B cell (primary cell): ENCODE measurements at places on chromosomes 5 and 9. TPM values are rescaled to one million over a fixed set of nuclear protein-coding genes. Genes with fewer than 3 reads are reported as not detected.

GRCh38 chr5:92309336-92309991 lies 926.3 kb upstream of the ARRDC3 start:
- no peak overlapping the region for H3K4me3 ChIP-seq
- no peaks in the 10 kb centered on the region for H3K27me3 ChIP-seq
- no peak overlapping the region for H3K27ac ChIP-seq
- no peaks in the 10 kb centered on the region for H3K4me1 ChIP-seq

DNA sequence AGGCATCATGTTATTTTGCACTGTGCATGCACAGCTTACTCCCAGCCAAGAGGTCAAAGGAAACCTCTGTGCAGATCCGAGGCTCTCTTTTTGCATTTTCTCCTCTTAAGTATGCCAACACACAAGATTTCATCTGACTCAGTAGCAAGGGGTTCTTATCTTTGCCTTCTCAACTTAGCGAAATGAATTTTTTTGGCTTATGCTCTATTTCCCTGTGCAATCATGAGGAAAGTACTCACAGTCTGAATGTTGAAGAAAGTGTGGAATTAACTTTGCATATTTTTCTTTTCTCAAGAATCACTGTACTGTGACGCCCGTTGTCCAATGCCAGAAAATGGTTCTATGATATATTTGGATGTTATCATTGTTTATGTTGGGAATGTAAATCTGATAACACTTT lies 173.5 kb upstream of the FBXL7 start:
- no peak for DNase-seq
- H3K36me3 ChIP-seq: no peaks in the 10 kb centered on the region
- H3K4me1 ChIP-seq: no peaks in the 10 kb centered on the region
- H3K27me3 ChIP-seq: no peaks in the 10 kb centered on the region
- no peak overlapping the region for H3K27ac ChIP-seq
- H3K4me3 ChIP-seq: no peak overlapping the region

DNA sequence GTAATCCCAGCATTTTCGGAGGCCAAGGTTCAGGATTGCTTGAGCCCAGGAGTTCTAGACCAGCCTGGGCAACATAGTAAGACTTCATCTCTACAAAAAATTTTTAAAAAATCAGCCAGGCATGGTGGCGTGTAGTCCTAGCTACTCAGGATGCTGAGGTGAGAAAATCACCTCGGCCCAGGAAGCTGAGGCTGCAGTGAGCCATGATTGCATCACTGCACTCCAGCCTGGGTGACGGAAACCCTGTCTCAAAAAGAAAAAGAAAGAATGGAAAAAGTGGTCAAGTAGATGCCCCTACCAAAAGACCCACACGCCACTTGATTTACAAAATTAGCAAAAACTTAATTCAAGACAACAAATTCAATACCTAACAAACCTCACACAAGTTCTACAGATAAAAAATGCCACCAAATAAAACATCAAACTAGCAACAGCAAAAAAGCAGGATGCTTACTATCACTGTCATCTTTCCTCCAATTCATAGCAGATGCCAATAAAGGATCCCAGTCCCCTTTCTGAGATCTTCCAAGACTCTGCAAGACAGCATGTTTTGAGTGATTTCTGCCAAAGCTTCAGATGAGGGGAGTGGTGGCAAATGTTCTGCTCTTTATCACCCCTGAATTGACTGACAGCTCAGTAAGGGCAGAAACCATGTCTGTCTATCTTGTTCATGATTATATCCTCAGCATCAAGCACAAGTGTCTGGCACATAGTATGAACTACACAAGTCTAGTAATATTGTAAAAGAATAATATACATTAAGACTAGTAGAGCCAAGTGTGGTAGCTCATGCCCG lies 34.2 kb upstream of the TESK1 start:
- H3K27ac ChIP-seq: peak overlapping the region; percentile 43
- H3K4me3 ChIP-seq: no peak overlapping the region
- DNase-seq: peak; percentile 30
- H3K4me1 ChIP-seq: peaks cover 22% of the 10 kb centered on the region
- H3K27me3 ChIP-seq: no peaks in the 10 kb centered on the region

PDE4D gene
- total RNA-seq: 167 and 171 TPM in 2 replicates

SLC27A4 gene
- 12.0 and 12.9 TPM in 2 replicates for total RNA-seq

TMC1 gene
- not detected in 2 replicates for total RNA-seq

SEMA6A gene
- total RNA-seq: 0.44 and 0.61 TPM in 2 replicates

TGFBI gene
- total RNA-seq: 3.7 and 4.2 TPM in 2 replicates
